ENCODE measurements at places on chromosomes 7 and 10.

DNA sequence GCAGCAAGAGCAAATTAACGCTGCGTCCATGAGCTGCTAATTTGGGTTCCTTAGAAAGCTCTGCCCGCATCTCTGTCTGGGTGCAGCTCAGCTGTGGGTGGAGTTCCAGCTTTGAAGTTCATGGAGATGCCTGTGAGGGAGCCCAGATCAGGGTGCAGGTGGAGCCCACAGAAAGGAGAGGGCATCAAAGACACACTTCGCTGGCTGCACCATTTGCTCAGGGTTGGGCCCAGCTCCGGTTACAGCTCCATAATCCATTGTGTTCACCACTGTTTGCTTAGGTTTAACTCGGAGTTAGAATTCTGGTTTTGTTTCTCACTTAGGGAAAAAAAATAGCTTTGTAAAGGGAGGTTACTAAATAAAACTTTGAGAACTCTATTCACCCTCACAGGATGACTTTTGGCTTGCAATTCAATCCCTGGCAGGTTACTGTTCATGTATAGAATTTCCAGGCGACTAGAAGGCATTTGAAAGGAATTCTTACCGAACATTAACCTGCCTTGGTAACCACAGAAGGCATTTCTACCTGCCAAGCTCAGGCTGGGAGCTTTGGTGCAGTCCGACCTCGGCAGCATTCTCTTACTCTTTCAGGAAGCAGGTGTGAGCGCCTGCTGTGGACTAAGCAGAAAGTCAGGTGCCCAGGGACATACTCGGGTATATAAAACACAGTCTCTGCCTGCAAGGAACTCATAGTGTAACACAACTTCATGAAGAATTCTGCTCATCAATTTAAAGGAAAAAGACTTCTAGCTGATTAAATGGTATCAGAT, 179.5 kb upstream of the RNF32 start:
- DNase-seq = no peak

DNA sequence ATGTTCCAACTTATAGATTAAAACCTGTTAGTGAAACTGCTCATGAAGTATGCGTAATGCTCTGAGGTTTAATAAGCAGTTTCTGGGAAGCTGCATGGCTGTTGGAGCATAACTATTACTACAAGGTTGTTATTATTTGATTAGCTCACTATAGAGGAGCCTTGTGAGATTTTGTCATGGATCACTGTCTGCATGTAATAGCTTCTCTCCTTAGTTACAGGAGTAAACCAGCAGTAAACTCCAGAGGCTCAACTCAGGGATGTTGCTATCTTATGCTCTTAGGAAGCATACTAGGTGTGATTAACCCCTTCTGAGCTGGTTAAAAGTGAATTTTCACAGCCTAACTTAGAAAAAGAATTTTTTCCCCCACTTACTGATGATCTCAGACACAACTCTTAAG, 63.6 kb upstream of the IFRD1 start:
- no peak for DNase-seq

DNA sequence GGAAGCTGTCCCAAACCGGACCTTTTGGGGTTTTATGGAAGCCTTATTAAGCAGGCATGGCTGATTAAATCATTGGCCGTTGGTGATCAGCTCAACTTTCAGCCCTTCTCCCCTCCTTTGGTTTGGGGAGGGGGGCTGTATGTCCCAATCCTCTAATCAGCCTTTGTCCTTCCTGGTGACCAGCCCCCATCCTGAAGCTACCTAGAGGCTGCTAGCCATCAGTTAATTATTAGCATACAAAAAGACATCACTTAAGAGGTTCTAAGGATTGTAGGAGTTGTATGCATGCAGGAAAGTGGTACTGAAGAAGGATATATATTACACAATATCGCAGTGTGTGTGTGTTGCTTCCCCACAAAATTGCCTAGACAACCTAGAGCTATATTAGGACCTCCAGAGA, 553.3 kb upstream of the FZD8 start:
- DNase-seq = no peak

DNA sequence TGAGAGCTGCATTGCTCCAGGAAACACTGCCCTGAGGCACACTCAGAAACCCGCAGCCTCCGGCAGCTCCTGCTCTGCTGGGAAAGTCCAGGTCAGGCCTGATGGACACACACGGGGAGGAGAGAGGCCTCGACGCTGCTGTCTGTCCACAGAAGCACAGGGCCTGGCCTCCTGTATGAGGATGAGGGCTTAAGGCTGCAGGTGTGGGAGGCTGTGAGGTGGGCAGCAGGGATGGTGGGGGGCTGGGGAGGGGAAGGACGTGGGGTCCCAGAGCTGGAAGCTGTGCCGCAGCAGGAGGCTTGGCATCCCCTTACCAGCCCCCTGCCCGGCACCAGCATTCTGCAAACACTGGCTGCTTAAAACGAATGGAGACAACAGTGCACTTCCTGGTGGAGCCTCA, 186.2 kb downstream of the DNAJB6 start:
- DNase-seq = no peak

GRCh38 chr7:130933919-130934318, 199.9 kb upstream of the KLF14 start:
- DNase-seq = no peak

DNA sequence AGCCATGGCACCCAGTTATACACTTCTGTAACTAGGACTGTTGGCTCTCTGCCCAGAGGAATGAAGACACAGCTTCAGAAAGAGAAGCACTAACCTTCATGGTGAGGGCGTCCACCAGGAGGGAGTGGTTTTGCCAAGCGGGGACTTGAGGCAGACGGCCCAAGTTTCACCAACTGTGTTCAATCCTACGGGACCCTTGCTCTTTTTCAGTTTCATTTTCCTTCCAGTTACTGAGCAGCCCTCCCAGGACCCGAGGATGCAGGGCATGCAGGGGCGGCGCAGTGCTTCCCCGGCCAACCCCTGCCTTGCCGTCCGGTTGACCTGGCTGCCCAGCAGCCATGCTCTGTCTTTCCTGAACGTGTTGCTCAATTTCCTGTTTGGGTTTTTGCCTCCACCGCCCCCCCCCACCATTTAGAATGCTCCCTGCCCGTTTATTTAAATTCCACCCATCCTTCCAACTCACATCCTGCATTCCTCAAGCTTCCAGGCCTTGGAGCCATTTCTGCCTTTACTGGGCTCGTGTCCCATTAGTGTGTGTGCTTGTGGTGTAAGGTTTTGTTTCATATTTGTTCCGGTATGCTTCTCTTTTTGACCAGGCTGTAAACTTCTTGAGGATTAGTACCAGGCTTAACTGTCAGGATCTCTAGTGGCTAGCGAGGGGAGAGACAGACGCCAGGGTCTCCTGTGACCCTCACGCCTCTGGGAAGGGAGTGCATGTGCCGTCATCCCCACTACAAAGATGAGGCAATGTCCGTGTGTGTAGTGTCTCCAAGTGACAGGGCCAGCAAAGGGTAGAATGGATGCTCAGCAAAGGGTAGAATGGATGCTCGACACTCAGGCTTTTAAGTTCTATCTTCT, 31.6 kb downstream of the IL15RA start:
- no peak for DNase-seq

DNA sequence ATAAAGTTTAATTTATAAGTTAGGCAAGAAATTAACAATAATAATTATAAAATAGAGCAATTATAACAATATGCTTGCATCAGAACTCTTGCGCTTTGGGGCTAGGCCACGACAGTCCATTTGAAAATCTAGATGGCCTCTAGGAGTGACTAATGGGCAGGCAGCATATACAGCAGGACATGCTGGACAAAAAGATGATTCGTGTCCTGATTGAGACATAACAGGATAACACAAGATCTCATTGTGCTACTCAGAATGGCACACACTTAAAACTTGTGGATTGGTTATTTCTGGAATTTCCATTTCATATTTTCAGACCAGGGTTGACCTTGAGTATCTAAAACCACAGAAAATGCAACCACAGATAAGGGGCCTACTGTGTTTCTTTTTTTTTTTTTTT, 27.5 kb downstream of the CTNNA3 start:
- no peak for DNase-seq

- no peak for DNase-seq
Observed at GRCh38 chr7:154388412-154388811, 336.2 kb downstream of the DPP6 start.

DNA sequence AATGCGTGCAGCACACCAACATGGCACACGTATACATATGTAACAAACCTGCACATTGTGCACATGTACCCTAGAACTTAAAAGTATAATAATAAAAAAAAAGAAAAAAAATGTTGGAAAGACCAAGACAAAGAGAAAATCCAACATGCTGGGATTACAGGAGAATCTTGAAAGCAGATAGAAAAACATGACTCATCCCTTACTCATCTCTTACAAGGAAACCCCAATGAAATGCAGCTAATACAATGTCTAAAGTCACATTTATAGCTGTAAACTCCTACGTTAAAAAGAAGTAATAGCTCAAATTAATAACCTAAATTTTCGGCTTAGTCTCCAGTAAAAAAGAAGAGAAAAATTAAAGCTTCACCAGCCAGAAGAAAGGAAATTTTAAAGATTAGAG, 47.5 kb upstream of the DGKB start:
- DNase-seq = no peak

GRCh38 chr7:105015390-105015965, 1.5 kb downstream of the KMT2E start:
- DNase-seq = no peak

GRCh38 chr10:102492344-102492939, 10.1 kb downstream of the ACTR1A start:
- no peak for DNase-seq

DNA sequence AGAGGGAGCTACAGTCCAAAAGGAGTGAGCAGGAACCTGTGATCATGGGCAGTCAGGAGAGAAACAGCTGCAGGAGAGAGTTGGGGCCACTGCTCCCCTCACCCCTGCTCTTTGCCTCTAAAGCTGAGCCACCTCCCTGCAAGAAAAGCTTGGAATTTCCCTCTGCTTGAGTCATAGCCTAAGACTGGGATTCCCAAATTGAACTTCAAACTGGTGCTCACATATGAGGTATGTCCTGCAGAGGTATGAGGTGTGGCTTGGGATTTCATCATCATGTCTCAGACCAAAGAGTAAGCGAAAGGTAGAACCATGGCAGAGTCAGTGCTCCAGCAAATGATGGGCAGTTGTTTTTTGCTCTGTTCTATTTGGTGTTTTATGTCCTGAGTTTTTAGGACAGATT, 237.1 kb upstream of the NRP1 start:
- no peak for DNase-seq

GRCh38 chr10:32318476-32318896, 28.5 kb downstream of the EPC1 start:
- DNase-seq = no peak

Measured in activated T-cell treated with anti-CD3 and anti-CD28 coated beads for 48 hours (primary cell).